HCT116 (cell line): ENCODE measurements at places on chromosomes 12 and 14. TPM values are rescaled to one million over a fixed set of nuclear protein-coding genes. Genes with fewer than 3 reads are reported as not detected.

The BMAL2 gene
- 21.5 TPM for total RNA-seq

DNA sequence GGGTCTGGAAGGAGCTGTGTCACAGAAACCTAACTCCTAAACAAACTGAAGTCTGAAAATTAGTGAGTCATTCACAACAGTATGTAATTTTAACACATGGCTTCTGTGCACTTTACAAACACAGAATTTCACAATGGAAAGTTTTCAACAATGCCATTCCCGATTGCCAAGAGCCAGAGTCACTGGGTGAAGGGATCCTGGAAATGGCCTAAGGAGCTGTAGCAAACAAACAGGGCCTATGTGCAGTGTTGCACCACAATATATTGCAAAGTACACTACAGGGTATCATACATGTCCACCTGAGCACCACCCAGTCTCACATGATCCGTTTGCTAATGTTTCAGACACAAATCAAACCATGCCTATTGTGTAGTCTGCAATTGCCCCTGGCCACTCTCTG is 184.7 kb upstream of the OTX2 start:
- H3K4me3 ChIP-seq, result no peak overlapping the region
- no peak for DNase-seq
- peaks cover 11% of the 10 kb centered on the region for H3K4me1 ChIP-seq
- H3K27me3 ChIP-seq, result peaks cover 30% of the 10 kb centered on the region
- no peaks in the 10 kb centered on the region for H3K36me3 ChIP-seq
- no peak overlapping the region for H3K27ac ChIP-seq

The KRT83 gene
- not detected for total RNA-seq

The TAS2R10 gene
- total RNA-seq, result 0.81 TPM

DNA sequence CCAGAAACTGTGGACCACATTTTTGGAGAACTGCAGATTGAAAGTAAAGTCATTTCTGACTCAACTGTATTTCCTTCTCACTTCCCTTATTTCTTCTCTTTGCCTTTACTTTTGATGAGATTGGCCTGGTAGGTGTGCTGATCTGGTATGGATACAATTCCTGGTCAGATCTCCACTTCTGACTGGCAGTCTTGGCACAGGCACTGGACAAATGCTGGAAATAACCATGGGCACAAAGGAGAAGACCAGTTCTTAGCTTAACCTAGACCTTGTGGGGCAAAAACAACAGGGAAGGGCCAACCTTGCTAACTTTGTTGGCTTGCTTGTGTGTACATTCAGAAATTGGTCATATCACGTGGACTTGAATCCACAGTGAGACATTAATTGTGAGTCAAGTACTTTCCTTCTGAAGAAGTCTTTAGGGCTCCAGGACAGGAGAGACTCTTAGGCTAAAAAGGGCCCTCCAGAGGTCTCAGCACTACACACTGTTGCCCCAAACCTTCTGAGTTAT is 75.0 kb downstream of the DIP2B start:
- no peaks in the 10 kb centered on the region for H3K27me3 ChIP-seq
- no peak for DNase-seq
- H3K4me1 ChIP-seq, result peaks cover 21% of the 10 kb centered on the region
- no peak overlapping the region for H3K4me3 ChIP-seq

The STAC3 gene
- 2.5 TPM for total RNA-seq

The FAM186B gene
- 0.42 TPM for total RNA-seq

The HNRNPA1 gene
- total RNA-seq, result 1,878 TPM

The OVCH1 gene
- not detected for total RNA-seq

- no peaks in the 10 kb centered on the region for H3K4me1 ChIP-seq
- no peak overlapping the region for H3K27ac ChIP-seq
- no peak overlapping the region for H3K4me3 ChIP-seq
Observed at GRCh38 chr12:96083020-96083719, 47.8 kb upstream of the LTA4H start.

DNA sequence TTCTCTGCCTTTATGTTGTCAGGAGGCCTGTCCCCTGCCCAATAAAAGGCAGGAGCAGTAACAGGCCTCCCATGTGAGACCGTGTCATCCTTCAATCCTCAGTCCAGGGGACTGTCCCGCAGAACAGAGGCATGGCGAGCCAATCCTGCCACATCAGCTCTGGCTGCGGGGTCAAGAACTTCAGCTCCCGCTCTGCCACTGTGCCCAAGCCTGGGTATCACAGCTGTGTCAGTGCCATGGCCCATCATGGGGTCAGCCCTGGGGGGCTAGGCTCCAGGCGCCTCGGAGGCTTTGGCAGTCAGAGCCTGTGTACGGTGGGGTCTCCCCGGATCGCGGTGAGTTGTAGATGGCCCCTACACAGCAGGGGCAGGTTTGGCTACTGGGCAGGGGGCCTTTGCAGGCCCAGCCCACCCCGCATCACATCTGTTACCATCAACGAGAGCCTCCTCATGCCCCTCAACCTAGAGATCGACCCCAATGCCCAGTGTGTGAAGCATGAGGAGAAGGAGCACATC is 19.9 kb upstream of the KRT83 start:
- peaks cover 13% of the 10 kb centered on the region for H3K4me1 ChIP-seq
- no peak overlapping the region for H3K27ac ChIP-seq
- H3K27me3 ChIP-seq, result no peaks in the 10 kb centered on the region
- DNase-seq, result no peak
- H3K4me3 ChIP-seq, result no peak overlapping the region

DNA sequence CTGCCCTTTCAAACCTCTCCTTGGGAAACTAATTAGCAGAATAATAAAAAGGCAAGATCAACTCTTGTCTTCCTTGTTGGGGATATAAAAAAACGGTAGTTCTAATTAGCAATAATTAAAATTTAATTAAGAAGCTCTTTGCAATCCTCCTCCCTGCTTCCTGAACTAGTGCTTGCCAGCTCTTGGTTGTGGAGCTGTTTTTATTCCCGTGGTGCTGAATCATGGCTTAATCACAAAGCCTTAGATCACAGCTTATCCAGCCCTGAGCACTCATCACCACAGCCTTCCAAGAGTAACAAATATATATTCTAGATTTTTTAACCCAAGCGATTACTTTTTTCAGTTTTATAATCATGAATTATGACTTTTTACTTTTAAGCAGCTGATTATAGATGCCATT is 63.2 kb upstream of the INSM2 start:
- H3K27me3 ChIP-seq, result no peaks in the 10 kb centered on the region; the same call in none of the 2 replicates
- no peak for DNase-seq
- no peak overlapping the region for H3K27ac ChIP-seq
- H3K4me3 ChIP-seq, result no peak overlapping the region
- H3K4me1 ChIP-seq, result no peaks in the 10 kb centered on the region

The PMEL gene
- 5.8 TPM for total RNA-seq

GRCh38 chr12:1643905-1644533 is 15.0 kb downstream of the WNT5B start:
- H3K36me3 ChIP-seq, result no peaks in the 10 kb centered on the region
- no peak overlapping the region for H3K4me3 ChIP-seq
- H3K4me1 ChIP-seq, result peaks cover 4% of the 10 kb centered on the region; the same call in 1 of the 2 replicates
- H3K27ac ChIP-seq, result no peak overlapping the region
- no peak for DNase-seq

DNA sequence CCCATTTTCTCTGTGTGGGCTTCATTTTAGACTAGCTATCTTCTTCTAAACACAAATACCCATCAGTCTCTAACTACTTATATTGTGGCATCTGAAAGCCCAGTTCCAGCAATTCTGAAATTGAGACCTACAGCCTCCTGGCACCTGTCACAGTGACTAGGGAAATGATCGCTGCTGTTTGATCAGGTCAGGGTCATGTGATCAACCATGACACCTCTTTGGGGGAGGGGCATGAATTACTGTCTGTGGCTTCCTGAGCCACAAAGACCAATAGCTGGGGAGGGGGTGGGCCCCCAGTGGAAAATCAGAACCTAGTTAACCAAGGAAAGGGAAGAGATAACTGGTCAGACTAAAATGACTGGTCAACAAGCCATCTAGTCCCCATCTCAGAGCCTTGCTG is 14.1 kb downstream of the WSCD2 start:
- H3K4me3 ChIP-seq, result no peak overlapping the region
- no peaks in the 10 kb centered on the region for H3K4me1 ChIP-seq

The MMP14 gene
- 17.8 TPM for total RNA-seq

- DNase-seq, result no peak
- no peak overlapping the region for H3K27ac ChIP-seq
- H3K4me1 ChIP-seq, result no peaks in the 10 kb centered on the region
- H3K27me3 ChIP-seq, result no peaks in the 10 kb centered on the region
- no peak overlapping the region for H3K4me3 ChIP-seq
- H3K36me3 ChIP-seq, result peaks cover 3% of the 10 kb centered on the region
Observed at GRCh38 chr14:74829251-74829650, 46.7 kb downstream of the PROX2 start.
